D721Med (cell line): ENCODE measurements at places on chromosomes 3 and 15.

DNA sequence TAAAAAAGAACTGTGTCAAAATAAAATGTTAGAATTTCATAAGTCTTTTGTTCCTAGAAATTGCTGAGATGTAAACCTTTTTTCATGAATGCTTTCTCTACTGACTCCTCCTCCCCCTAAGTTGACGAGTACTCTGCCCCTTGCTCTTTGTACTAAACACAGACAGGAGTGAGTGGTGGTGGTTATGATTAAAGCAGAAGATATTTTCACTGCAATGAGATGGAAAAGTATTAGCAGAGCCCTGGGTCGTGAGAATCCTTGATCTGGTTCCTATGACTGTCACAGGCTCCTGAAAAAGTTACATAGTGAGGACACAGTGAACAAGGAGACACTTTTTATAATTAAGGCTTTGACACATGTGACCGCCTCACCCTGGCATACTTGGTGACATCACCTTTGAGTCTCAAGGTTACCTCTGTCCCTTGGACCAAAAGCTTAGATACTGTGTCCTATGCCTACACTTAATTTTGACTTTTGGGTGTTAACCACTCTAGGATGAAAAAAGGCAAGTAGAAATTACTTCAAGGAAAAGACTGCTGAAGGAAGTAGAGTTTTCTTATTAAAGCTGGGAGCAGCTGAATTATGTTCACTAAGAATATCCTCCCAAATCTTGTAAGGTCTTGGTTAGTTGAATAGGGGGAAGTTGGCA, 130.4 kb upstream of the LYSMD4 start:
- DNase-seq = no peak

DNA sequence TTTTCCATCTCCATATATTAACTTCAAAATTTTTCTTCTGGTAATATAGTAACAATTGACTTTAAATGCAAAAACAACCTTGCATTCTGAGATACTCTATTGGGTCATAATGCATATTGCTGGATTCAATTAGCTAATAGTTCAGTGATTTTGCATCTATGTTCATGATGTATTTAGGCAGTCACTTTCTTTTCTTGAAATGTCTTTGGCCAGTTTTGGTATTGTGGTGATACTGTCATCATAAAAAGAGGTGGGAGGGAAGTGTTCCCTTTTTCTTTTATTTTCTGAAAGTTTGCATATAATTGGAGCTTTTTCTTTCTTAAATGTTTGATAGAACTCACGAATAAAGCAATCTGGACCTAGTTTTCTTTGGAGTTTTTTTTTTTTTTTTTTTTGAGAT, 67.4 kb upstream of the ZNF148 start:
- DNase-seq = no peak

DNA sequence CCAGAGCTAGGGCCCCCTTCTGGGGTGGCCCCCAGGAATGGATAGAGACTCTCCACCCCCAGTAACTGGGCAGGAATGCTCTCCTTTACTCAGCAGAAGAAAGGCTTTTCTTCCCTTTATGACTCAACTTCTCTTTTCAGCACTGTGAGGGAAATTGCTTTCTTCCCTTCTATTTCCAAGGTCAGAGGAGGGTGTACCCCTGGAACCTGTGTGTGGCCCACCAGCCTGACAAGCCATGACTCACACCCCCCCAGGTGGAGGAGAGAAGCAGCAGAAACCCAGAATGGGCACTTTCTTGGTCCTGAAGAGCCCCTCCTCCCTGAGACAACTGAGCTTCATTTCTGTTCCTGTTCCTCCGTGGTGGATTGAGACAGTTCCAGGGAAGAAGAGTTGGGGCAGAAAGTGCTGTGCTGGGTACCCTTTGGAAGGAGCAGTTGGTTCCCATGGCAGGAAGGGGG, 2.7 kb upstream of the ANKRD63 start:
- no peak for DNase-seq

- DNase-seq = no peak
These were observed 436 bp upstream of the SLC9A9 start for GRCh38 chr3:143848704-143849103.

DNA sequence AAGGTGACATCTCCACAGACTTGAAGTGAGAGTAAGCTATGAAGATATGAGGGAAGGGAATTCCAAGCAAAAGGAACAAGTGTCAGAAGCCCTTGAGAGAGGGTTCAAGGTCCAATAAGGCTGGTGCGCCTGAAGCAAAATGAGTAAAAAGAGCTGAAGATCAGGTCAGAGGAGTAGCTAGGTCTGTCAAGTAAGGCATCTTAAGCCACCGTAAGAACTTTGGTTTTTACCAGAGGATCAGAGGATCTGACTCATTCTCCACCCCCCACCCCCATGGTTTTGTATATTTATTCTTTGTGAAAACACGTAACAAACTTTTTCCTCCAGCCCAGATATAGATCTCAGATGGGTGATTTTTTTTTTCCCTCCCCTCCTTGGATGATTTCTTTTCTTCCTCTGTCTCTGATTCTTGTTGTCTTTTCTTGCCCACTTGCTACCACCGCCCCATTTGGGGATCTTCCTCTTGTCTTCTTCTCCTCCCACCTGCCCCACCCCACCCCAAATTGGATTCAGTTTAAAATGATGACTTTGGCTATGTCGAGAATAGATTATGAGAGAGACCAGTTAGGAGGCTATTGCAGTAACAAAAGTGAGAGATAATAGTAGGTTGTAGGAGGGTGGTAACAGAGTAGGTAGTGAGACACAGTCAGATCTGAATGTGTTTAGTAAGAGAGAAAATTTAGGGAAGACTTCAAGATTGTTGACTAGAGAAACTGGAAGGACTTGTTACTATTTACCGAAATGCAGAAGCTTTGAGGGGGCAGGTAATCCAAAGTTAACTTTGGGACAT, 6.1 kb downstream of the TRMT10C start:
- no peak for DNase-seq

DNA sequence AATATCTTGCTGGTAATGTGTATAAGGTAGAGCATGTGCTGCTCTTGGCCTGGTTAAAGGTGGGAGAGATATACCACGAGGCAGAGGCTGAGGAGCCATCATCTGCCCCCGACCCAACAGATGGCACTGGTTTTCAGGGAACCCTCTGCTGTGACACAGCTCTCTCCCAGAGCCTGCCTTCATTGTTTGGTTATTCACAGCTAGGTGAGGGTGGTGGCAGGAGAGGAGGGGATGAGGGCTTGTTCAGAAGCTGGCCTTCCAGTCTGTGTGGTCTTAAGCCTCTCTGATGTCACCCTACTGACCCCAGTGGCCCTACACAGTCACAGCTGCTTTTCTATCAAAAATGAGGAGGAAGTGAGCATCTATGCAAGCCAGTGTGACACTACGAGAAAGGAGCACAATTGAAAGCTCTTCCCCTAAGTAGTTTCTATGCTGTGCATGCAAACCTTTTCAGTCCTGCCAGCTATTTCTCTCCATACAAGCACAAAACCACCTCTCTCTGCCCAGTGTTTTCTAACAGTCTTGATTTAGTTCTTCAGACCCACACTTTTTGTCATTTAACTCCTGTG, 258.4 kb upstream of the AGTR1 start:
- DNase-seq = no peak

DNA sequence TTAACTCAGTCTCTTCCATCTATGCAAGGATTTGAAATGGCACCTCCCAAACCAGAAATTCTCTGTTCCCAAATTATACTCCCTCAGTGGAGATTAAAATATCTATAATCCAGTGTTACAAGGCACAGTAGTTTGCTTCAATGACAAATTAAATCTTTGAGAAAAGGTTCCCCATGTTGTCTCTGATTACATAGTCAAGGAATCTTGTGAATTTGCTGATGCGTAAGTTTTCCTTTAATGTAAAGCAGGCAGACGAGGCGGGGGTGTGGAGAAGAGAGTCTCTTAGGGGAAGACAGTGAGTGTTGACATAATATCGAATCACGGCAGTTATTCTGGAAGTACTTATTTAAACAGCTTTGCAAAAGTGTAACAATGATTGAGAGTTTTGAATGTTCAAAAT, 236.4 kb upstream of the RARB start:
- no peak for DNase-seq

DNA sequence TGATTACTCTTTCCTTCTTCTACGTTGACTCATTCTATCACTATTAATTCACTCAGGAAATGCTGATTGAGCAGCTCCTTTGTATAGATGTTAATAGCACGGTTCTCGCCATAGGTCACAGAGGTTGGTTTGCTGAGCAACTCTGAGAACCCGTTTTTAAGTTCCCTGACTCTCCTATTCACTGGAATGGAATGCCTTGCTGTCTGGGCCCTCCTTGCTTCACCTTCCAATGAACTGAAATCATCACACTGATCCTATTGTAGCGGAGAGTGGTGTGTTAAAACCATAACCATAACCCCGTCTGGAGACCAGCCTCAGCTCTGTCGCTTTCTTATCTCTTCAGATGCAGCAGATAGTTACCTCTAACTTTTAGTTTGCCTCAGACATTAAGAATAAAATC, 323.6 kb downstream of the GABRB3 start:
- no peak for DNase-seq

DNA sequence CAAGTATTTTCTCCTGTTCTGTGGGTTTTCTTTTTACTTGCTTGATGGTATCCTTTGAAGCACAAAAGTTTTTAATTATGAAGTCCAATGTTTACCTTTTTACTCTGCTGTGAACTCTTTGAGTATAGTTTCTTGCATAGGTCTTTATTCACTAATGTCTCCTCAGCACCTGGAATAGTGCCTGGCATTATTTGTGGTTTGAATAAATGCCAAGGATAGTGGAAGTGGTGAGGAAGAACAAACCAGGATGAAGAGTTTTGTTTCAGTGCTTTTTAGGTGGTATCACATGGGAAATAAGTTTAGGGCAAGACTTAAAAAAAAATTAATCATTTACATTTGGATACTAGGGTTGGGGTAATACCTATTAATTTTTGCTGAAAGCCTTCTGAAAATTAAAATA, 25.7 kb downstream of the GPD1L start:
- DNase-seq = no peak

- DNase-seq = no peak
These were observed 219.5 kb downstream of the SV2B start for GRCh38 chr15:91319371-91320059.

- DNase-seq = no peak
These were observed 523.2 kb upstream of the GOLIM4 start for GRCh38 chr3:168618827-168619470.

DNA sequence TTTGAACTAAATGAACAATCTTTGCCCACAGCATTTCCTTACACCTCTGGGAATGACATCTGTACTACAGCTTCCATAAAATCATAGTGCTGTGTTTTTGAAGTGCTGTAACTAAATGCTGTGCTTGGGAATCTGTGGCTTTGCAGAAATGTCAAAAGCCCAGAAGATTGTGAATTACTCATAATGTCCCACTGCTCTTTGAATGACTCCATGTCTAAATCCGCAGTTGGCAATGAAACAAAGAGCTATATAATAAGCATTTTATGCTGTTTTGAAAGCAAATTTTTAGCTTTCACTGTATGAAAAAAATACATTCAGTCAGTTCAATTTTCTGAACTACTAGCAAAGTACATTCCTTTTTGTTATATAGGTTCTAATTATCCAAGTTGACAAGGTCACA, 88.6 kb upstream of the ADAMTS17 start:
- DNase-seq = no peak

GRCh38 chr3:53164911-53165310, 3.9 kb downstream of the PRKCD start:
- no peak for DNase-seq

GRCh38 chr3:111087924-111088469, 16.4 kb downstream of the NECTIN3 start:
- no peak for DNase-seq

DNA sequence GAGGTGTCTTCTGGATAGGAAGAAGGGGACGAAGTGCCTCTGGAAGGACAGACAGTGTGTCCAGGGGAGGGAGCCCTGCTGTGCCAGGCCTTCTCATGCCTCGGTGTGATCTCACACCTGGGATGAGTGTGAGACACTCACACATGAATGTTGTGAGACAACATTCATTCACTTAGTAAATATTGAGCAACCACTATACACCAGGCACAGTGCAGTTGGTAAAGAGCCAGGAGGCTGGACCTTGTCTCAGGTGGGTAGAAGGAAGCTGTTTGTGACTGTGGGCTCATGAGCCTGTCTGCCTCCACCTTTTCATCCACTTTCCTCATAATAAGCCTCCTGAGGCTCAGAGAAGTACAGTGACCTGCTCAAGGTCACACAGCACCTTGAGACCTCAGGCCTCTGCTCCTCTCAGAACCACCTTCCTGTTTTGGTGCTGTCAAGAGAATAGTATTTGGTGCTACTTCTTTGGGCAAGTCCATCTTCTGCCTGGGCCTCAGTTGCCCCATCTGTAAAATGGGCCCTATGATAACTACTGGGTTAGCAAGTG, 20.9 kb downstream of the SLC6A6 start:
- no peak for DNase-seq

DNA sequence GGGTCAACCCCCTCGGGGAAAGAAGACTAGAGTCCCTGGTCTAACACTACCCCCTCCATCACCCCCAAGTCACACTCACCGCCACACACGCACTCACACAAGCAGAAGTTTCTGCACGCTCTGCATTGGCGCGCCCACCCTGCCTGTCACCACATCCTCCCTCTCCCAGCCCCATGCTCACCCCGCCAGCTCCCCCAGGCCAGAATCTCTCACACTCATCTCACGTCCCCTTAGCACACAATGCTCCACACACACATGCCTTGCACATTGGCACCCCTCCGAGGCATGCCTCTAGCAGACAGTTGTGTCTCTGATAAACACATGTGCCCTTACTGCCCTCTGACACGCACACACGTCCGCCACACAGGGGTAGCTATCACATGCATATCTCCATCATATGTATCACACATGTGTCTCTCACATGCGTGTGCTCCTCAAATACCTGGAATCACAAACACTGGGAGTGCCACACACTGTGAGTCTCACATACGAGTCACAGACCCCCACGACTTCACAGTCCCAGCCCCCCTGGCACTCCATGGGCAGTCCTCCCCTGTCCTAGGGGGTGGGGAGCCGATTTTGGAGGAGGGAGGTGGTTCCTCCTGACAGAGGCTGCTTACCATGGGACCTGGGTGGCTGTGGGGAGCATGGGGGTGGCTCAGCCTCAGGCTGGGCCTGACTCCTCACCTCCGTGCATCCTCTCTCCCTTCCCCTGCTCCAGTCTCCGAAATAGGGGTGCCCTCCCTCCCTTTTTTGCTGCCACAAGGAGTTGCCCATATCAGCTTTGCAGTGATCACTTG, 898 bp downstream of the FBLN2 start:
- DNase-seq = no peak

- no peak for DNase-seq
These were observed 99.3 kb downstream of the WNT7A start for GRCh38 chr3:13780432-13781176.

GRCh38 chr3:108006077-108006771, 84.6 kb downstream of the CD47 start:
- no peak for DNase-seq
